Activated naive CD8-positive, alpha-beta T cell treated with anti-CD3 and anti-CD28 coated beads for 36 hours (primary cell): ENCODE measurements at places on chromosomes 7 and 10. TPM values are rescaled to one million over a fixed set of nuclear protein-coding genes. Genes with fewer than 3 reads are reported as not detected.

DNA sequence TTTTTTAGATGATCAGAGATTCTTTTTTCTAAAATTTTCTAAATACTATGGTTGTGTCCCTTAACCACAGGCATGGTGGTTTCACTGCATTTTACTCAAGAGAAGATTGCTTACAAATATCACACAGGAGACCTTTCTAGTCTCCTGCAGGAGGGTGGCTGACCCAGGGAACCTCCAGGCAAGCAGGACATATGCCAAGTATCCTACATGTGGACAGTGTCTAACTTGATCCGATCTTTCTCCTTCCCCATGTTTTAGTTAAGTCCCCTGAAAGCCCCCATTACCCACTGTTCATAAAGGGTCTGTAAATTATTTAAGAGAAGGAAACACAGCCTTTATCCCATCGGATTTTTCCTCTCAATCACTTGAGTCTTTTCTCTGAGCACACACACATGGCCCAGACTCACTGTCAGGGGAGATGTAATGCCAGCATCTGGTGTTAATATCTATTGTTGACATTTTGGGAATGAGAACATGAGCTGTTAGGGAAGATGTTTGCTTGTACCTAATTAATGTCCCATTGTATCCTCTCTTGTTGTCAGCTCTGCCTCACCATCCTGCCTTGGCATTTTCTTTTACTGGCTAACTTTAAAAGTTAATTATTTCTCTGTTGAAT lies 755.2 kb downstream of the AUTS2 start:
- DNase-seq: no peak
- H3K36me3 ChIP-seq: no peaks in the 10 kb centered on the region
- peaks cover 4% of the 10 kb centered on the region for H3K27me3 ChIP-seq
- H3K4me1 ChIP-seq: peaks cover 5% of the 10 kb centered on the region

GRCh38 chr10:18359812-18360211 lies 219.6 kb downstream of the CACNB2 start:
- DNase-seq: no peak
- H3K27me3 ChIP-seq: peaks cover 6% of the 10 kb centered on the region
- H3K27ac ChIP-seq: no peak overlapping the region
- no peak overlapping the region for H3K4me3 ChIP-seq
- H3K4me1 ChIP-seq: no peaks in the 10 kb centered on the region

GRCh38 chr10:52100011-52100547 lies 214.0 kb upstream of the DKK1 start:
- no peaks in the 10 kb centered on the region for H3K36me3 ChIP-seq
- H3K27me3 ChIP-seq: no peaks in the 10 kb centered on the region
- no peak overlapping the region for H3K27ac ChIP-seq
- H3K4me3 ChIP-seq: no peak overlapping the region
- DNase-seq: no peak
- no peaks in the 10 kb centered on the region for H3K4me1 ChIP-seq

DNA sequence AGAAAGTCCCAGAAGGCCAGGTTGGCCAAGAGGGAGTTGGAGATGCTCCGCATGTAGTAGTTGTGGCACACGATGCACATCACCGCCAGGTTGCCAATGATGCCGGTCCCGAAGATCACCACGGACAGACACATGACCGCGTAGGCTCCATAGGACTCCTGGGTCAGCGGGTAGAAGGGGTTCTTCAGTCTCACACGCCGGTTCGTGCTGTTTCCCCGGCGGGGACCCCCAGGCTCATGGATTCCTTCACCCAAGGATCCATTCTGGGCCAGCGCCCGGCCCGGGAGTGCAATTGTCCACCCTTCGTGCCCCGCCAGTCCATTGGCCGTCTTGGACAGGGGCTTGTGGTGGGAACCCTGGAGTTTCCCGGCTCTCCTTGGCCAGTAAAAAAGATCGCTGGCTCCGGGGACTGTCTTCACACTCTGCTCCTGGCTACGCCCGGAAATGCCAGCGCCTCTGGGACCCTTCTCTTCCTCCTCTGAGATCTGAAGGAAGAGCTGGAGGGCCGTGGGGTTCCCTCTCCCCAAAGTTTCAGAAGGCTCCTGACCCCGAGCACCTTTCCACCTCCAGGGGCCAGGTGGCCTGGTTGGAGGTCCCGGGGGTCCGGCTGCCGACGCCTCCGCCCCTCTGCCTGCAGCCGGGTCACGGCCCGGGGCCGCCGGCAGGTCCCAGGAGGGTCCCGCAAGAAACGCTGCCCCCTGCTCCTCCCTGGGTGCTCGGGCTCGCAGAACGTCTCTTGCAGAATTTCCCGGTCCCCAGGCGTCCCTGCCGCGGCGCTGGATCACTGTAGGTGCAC lies 1.3 kb downstream of the GPR37 start:
- H3K4me3 ChIP-seq: peak overlapping the region; percentile 69
- no peak for DNase-seq
- peaks cover 79% of the 10 kb centered on the region for H3K27me3 ChIP-seq
- no peaks in the 10 kb centered on the region for H3K36me3 ChIP-seq
- H3K27ac ChIP-seq: no peak overlapping the region

DNA sequence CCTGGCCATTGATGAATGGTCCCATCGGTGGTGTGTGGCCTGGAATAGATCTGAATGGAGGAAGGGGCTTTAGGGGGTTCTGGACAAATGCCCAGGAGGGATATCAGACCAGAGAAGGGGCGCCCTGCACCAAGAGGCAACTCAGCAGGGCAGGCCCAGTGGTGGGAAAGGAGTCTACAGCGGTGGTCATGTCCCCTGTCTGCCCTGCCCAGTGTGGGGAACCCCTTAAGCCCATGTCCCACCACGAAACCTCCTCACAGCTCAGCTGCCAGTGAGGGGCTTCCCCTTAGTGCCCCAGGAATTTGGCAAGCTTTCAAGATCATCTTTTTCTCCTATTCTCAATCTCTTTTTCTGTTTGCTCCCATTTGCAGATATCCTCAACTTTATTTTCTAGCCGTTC lies 14.1 kb upstream of the CCSER2 start:
- H3K4me1 ChIP-seq: peaks cover 18% of the 10 kb centered on the region
- H3K27ac ChIP-seq: peak overlapping the region; percentile 7
- H3K36me3 ChIP-seq: no peaks in the 10 kb centered on the region
- H3K4me3 ChIP-seq: no peak overlapping the region
- no peak for DNase-seq

GRCh38 chr10:69726850-69727249 lies 74.9 kb upstream of the COL13A1 start:
- H3K4me1 ChIP-seq: peaks cover 3% of the 10 kb centered on the region
- no peak overlapping the region for H3K27ac ChIP-seq
- no peak for DNase-seq
- H3K4me3 ChIP-seq: no peak overlapping the region

- H3K4me3 ChIP-seq: no peak overlapping the region
- H3K27ac ChIP-seq: no peak overlapping the region
- no peaks in the 10 kb centered on the region for H3K36me3 ChIP-seq
- no peak for DNase-seq
Measured at GRCh38 chr7:68217426-68217825, 1220.8 kb downstream of the TYW1 start.

- no peak for DNase-seq
- H3K27ac ChIP-seq: no peak overlapping the region
- H3K4me1 ChIP-seq: no peaks in the 10 kb centered on the region
- no peaks in the 10 kb centered on the region for H3K36me3 ChIP-seq
- no peak overlapping the region for H3K4me3 ChIP-seq
Measured at GRCh38 chr10:2296179-2296891, 559.0 kb upstream of the ADARB2 start.

GNG11 gene
- total RNA-seq: not detected

RAMP3 gene
- total RNA-seq: not detected

NEURL1 gene
- total RNA-seq: 3.1 TPM

MET gene
- 0.58 TPM for total RNA-seq
